ENCODE measurements at places on chromosomes 2 and 18.

GRCh38 chr2:5315512-5315911 is 376.7 kb upstream of the SOX11 start:
- DNase-seq: no peak

DNA sequence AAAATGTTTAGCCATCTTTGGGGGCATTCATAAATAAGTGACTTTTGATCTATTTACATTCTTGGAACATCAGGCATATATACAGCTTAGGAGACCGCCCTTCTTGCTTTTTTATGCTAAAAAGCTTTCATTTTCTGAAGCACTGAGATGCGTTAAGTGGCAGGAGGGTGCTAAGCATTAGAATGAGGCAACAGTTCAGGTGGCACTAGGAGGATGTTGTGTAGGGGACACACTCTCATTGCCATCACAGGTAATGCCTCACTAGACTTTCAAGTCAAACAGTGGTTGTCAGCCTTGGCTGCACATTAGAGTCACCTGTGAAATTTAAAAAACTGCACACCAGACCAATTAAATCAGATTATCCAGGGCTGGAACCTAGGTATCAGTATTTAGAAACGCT is 39.1 kb downstream of the EHBP1 start:
- no peak for DNase-seq

DNA sequence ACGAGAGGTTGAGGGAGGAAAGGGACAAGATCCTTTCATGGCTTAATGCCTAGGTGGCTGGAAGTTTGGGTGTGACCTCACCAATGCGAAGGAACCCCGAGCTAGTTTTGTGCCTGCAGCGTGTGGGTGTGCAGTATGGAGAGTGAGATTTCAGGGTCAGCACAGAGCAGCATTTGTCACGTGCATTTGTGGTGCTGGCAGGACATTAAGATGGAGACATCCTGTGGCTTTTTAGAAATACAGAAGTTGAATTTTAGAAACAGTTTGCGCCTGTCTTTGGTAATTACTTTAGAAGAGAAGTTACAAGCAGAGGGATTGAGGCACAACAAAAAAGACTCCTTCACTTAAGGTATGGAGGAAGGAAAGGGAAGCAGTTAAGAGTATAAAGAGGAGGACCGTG is 258.2 kb upstream of the THUMPD2 start:
- DNase-seq: no peak

GRCh38 chr2:111102216-111102615 is 18.5 kb upstream of the BCL2L11 start:
- DNase-seq: no peak

- DNase-seq: no peak
These were observed 641.9 kb downstream of the SLC4A3 start for GRCh38 chr2:220269367-220269766.

GRCh38 chr18:10900435-10900834 is 248.9 kb downstream of the PIEZO2 start:
- no peak for DNase-seq

DNA sequence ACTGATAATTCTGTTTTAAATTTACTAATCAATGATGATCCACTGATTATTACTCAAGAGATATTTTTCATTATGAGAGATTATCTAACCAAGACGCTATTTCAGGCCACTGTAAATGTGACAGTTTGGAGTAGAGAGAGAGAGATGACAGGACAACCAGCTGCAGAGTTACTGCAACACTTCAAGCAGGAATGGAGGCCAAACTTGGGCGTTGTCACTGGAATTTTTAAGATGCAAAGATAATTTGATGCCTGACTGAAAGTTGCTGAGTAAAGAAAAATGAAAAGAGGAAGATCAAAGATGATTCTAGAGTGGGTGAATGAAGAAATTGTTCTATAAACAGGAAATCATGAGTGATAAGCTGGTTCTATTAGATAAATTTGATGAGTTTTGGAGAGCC is 1302.1 kb upstream of the TMEFF2 start:
- no peak for DNase-seq

GRCh38 chr18:22467760-22468553 is 50.2 kb upstream of the CTAGE1 start:
- peak; percentile 82 for DNase-seq

All from AG08395 (cell line).